ENCODE measurements at places on chromosomes 6 and 20.

GRCh38 chr20:34363465-34364222, 571 bp downstream of the ITCH start:
- no peak for DNase-seq

GRCh38 chr20:46021361-46022359, 7.4 kb upstream of the SLC12A5 start:
- DNase-seq: no peak

- no peak for DNase-seq
Observed at GRCh38 chr20:9160331-9160730, 91.4 kb downstream of the PLCB4 start.

DNA sequence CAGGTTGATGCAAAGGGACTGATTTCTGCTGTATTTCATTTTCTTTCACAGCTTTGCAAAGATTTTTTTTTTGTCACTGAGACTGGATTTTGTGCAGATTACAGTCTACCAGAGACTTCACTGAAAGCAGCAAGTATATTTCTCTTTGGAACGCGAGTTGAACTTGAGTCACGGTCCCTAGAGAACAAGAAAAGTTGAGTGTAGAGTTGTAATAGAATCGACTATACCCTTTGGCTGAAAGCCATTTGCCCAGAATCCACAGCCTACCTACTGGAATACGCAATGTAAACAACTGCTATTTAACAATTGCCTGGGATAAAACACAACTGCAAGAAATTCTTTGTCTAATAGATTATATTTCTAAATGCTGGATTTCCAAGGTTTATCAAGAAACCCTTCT, 520.6 kb downstream of the HDGFL1 start:
- DNase-seq: no peak

DNA sequence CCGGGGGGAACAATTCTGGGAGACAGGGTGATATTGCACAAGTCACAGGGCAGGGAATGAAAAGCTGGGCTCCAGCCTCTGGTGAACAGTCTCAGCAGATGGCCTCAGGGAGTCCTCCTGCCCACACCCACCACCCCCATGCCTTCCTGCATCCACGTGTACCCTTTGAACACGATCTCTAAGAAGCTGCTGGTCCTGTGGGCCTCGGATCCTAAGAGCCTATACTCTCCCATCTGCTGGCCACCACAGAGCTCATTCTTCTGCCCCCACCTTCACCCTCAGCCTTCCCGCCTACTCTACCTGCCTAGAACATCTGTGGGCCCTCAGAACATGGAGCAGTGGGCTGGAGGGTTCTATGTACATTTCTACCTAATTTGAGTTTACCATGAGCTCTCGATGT, 60.3 kb downstream of the TRERF1 start:
- DNase-seq: no peak

- DNase-seq: no peak
Observed at GRCh38 chr6:16704401-16705045, 56.7 kb downstream of the ATXN1 start.

GRCh38 chr6:14089224-14089623, 28.3 kb upstream of the CD83 start:
- no peak for DNase-seq

DNA sequence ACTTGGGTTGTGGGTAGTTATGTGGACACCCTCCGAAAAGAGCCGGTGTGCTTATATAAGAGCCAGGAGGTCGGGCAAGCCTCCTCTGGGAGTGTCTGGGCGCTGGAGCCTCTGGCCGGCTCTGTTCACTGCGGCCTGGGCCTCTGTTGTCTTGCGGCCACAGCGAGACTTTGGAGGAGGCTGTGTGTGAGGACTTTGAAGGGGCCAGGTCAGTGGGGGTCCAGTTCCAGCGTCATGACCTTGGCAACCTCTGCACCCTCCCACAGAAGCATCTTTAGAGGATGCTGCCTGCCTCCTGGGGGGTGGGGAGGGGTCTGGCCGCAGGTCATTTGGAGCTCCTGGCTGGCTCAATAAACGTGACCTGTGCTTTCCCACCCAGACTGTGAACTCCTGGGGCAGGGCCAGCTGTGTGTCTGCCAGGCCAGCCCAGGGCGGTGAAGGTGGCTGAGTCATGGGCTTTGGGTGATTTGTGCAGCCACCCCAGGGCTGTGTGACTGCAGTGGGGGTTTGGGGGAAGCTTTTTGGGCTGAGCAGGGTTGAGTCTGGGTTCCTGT, 1.2 kb downstream of the TCEA2 start:
- no peak for DNase-seq

GRCh38 chr20:44928595-44928994, 18.7 kb downstream of the PABPC1L start:
- no peak for DNase-seq

All from stimulated activated CD8-positive, alpha-beta memory T cell treated with anti-CD3 and anti-CD28 coated beads, Interleukin-4, amount 100 ng/mL, for 4 hours (primary cell).